ENCODE measurements at places on chromosomes 13 and 19.
A peak's percentile ranks its signal among the peaks of the same experiment; 100 is the strongest.

GRCh38 chr13:36998624-36999041 is 507 bp downstream of the ALG5 start:
- DNase-seq, result peak; percentile 37

GRCh38 chr13:31037874-31038500 is 105.5 kb downstream of the TEX26 start:
- no peak for DNase-seq

- no peak for DNase-seq
These were observed 17.2 kb downstream of the BLOC1S3 start for GRCh38 chr19:45195764-45196163.

DNA sequence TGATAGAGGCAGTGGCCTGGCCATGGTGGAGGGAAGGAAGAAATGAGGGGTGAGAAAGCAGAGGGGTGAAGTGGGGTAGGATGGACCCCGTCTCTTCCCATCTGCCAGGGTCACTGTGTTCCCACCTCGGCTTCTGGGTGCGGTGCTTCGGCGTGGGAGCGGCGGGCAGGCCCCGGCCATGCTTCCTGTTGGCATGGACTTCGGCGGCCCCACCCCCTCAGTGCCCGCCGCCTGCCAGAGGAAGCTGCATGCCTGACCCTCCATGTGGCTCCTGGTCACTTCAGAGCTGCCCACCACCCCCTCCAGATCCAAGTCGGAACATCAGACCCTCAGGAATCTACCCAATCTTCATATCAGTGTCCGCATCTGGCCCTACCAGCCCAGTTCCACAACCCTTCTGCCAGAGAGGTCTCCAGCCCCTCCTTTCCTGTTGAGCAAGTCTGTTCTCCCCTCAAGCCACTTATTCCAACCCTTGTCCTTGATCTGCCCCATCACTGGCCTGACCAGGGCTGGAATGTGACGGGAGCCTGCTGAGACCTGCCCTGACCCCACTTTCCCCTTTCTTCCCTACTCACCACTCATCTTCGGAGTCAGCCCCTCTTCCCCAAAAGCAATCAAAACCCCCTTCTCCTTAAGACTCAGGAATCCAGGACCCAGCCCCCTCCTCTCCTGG is 1.5 kb downstream of the KCNN4 start:
- DNase-seq, result no peak

- no peak for DNase-seq
These were observed 57.5 kb downstream of the RAP2A start for GRCh38 chr13:97491452-97491851.

- DNase-seq, result no peak
These were observed 22.0 kb downstream of the BLOC1S3 start for GRCh38 chr19:45200568-45200967.

- no peak for DNase-seq
These were observed 1.1 kb downstream of the ZNF787 start for GRCh38 chr19:56120002-56120370.

- no peak for DNase-seq
These were observed 61.4 kb upstream of the KLF2 start for GRCh38 chr19:16263141-16263761.
